ENCODE measurements at places on chromosomes 11 and 22.

DNA sequence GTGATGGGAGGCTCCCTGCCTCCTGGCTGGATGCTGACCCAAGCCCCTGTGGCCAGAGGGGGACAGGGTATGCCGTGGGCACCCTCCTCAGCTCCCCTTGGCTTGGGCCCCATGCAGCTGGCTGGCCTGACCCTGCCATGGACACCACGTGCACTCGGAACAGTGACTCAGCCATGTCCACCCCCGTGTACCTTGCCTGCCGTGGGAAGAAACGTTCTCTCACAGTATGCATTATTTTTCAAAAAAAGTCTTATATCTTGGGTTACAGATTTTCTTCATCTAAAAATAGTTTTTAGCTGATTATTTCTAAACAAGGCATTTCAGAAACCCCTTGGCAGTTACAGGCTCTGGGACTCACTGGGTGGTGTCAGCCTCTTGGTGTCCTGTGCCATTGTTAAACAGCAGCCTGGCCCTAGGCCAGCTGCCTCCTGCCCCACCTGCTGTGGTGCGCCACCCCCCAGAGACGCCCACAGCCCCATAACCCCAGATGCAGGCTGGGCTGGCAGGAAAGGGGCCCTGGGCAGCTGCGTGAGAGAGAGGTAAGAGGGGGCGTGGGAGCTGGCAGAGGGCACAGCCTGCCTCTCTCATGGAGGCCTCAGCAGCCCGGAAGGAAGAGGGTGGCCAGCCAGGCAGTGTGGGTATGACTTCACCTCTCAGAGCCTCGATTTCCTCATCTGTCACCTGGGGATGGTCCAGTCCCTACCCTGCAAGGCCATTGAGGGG is 99.8 kb downstream of the MORC2 start:
- DNase-seq: no peak

DNA sequence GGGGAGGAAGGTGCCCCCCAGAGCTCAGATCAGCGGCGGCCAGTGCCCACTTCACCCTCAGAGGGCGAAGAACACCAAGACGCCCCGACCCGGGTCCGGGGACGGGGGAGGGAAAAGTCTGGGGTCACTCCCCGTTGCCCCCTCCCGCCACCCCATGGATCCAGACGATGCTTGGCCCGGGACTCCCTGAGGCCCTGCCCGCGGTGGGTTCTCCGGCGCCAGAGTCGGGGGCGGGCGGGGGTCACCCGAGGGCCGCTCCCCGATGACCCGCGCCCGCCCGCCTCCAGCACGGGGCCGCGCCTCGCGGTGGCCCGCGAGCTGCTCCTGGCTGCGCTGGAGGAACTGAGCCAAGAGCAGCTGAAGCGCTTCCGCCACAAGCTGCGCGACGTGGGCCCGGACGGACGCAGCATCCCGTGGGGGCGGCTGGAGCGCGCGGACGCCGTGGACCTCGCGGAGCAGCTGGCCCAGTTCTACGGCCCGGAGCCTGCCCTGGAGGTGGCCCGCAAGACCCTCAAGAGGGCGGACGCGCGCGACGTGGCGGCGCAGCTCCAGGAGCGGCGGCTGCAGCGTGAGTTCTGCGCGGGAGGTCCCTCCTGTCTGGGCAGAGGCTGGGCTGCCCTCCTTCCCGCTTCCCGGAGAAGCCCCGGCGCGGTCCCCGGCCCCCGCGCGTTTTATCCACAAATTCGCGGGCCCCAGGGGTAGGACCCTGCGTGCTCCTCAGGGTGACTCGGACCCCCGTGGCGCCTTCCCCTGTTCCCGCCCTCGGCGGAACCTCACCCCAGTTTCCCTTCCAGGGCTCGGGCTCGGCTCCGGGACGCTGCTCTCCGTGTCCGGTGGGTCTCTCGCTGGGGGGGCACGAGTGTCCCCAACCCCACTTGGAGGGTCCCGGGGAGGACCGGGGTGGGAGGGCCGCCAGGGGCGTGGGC is 1.1 kb downstream of the NLRP6 start:
- no peak for DNase-seq

GRCh38 chr22:49448526-49448925 is 379.1 kb downstream of the BRD1 start:
- no peak for DNase-seq

- no peak for DNase-seq
These were observed 40.6 kb downstream of the BARX2 start for GRCh38 chr11:129416080-129416820.

GRCh38 chr11:72776844-72777754 is 16.7 kb downstream of the STARD10 start:
- DNase-seq: no peak

All from activated T-helper 1 cell treated with Interleukin-2 at 50 U/mL for 16 hours (primary cell).